HEK293T (cell line): ENCODE measurements at places on chromosomes 4 and X.

GRCh38 chr4:139783741-139784484, 118.3 kb downstream of the MGST2 start:
- no peak for DNase-seq

- DNase-seq = no peak
Observed at GRCh38 chr4:81930506-81931238, 443.1 kb downstream of the HNRNPD start.

- no peak for DNase-seq
Observed at GRCh38 chr4:8771666-8772065, 100.0 kb downstream of the HMX1 start.

- no peak for DNase-seq
Observed at GRCh38 chr4:40003986-40004385, 26.3 kb upstream of the PDS5A start.

DNA sequence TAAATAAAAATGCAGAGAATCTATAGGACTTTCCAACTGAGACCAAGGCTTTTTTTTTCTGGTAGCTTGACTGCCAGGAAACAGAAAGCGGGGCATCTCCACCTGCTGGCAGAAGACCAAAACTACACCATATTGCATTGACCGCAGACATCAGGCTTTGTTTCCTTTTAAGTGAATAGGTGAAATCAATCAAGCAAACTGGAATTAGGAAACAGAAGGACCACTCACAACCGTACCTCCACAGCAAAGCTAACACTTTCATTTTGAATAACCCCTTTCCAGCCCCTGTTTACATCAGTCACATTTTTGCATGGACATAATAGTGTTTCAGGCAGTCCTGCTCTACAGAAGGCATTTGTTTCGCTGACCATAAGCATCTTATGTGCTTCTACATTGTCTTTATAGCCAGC, 218.2 kb downstream of the IDS start:
- peak; percentile 61 for DNase-seq

DNA sequence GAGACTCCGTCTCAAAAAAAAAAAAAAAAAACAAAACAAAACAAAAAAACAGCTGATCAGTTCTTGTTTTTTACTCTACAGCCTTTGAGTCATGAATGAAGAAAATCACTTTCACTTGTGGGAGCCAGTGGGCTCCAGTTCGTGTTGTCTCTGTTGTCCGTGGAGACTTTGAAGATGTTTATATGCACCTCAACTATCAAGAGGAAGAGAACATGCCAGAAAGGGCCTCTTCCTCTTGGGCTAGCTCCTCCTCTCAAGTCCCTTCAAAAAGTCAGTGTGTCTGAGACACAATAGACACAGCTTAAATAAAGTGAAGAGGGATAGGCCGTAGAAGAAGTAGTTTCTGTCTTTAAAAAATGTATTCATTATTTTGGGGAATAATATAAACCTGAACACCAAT, 182.7 kb downstream of the KDR start:
- no peak for DNase-seq

GRCh38 chr4:80948141-80948540, 82.4 kb upstream of the BMP3 start:
- DNase-seq = no peak

DNA sequence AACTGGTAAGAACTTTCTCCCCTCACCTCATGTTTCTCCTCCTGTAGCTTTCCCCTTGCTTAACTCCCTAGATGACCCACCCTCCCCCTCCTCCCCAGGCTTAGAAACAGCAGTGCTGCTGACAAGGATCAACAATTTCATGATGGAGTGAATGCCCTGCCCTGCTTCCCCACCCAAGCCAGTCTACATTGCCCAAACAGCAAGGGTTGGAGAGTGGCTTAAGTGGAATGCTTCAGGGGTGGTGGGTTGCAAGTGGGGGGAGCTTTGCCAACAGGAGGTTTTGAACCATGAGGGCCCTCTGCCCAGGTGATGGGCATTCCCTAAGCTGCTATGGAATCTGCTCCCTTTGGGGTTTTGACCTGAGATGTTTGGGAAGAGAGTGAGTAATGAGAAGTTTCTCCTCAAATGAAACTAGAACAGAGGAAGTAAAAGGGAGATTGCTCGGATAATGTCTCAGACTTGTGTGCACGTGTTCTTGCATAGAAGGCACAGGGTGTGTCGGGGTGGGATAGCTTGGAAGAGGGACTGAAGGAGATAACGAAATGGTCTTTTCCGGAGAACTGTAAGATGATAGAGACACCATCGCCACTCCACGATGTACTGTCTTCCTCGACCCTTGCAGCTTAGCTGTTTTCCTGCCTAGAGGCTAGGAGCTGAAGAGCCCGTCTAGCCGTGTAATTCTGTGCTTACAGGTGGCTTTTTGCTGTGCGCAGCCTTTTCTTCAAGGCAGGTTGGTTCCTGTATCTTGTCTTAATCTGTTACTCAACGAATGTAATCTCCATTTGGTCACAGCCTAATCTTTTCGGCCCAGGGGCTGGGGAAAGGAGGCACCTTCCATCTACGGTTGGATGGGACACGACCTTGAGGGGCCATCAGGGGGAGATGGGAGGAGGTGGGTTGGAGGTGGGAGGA, 10.1 kb downstream of the GDPD2 start:
- DNase-seq = no peak

DNA sequence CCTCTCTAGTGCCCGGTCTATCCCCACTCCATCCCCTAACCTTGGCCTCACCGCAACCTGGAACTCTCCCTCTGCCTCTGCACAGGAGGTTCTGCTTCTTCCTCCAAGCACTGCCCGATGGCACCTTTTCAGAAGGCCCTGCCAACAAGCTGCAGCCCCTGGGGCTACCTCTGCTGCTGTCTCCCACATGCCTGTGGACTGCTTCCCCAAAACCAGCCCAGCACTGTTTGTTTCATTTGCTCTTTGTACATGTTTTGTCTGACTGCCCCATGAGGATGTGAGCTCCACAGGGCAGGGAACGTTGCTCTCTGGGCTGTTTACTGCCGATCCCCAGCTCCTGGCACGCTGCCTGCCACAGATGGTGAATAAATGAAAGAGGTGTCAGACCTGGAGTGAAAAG, 85.4 kb downstream of the INTS6L start:
- DNase-seq = no peak

DNA sequence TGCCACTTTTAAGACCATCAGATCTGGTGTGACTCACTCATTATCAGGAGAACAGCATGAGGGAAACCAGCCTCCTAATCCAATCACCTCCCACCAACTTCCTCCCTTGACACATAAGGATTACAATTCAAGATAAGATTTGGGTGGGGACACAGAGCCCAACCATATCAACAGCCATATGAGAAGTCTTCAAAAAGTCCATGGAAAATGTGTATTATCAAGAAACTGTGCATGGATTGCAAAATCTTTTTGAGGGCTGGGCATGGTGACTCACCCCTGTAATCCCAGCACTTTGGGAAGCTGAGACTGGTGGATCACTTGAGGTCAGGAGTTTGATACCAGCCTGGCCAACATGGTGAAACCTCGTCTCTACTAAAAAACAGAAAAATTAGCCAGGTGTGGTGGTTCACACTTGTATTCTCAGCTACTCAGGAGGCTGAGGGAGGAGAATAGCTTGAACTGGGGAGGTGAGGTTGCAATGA, 17.8 kb upstream of the RPL39 start:
- no peak for DNase-seq

DNA sequence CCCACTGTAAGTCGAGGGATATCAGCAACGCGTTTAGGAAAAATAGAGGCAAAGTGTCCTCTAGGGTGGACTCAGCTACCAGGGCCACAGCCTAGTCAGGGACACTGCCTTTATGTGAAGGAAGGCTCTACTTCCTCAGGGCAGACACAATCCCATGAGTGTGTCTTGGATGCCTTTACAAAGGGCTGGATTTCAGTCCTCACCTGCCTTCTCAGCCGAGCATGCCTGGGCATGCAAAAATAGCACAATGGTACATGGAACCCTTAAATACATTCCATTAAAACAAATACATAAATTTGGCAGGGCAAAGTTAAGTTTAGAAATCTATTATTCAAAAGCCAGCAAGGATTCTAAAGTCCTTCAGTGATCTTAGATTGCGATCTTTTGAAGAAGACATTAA, 51.1 kb downstream of the DMD start:
- no peak for DNase-seq

- DNase-seq = no peak
Observed at GRCh38 chrX:6683353-6683752, 148.4 kb upstream of the VCX3A start.

DNA sequence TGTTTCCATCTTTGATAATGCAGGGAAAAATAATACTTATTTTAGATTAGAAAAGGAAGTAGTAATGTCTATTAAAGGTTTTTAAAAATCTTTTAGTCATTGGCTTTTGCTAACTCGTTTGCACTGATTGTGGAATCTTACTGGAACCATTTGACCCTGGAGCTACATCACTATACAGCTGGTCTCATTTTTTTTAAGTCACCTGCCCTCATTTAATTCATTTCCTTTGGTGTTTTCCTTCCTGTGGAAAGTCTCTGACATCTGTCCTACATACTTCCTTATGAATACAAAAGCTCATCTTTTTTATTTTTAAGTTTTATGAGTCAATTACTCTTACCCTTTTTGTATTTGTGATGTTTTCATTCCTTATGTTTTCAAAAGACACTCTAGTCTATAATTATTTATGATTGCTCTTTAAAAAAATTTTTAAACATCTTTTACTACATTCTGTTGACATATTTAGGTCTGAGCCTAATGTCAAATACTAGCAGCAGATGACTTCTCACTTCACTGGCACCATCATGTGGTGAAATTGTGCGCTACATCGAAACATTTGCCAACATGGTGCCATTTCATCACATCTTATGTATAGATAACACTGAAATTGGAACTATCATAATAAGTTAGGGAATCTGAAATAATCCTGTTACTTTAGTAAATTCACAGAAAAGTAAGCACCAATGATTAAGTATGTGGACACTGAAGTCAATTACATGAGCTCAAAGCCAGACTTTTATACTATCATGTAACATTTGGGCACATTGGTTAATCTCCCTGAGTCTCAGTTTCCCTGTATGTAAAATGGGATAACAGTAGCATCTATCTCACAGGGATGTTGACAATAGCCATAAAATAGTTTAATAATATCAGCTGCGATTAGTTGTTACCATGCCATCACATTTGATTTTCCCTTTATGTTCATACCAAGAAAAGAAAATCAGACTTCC, 9.4 kb upstream of the MMAA start:
- peak; percentile 53 for DNase-seq

GRCh38 chrX:106009145-106009544, 29.4 kb downstream of the SERPINA7 start:
- no peak for DNase-seq

- DNase-seq = no peak
Observed at GRCh38 chr4:79625361-79625760, 217.3 kb upstream of the GK2 start.

GRCh38 chr4:8315435-8316250, 46.1 kb downstream of the HTRA3 start:
- no peak for DNase-seq

DNA sequence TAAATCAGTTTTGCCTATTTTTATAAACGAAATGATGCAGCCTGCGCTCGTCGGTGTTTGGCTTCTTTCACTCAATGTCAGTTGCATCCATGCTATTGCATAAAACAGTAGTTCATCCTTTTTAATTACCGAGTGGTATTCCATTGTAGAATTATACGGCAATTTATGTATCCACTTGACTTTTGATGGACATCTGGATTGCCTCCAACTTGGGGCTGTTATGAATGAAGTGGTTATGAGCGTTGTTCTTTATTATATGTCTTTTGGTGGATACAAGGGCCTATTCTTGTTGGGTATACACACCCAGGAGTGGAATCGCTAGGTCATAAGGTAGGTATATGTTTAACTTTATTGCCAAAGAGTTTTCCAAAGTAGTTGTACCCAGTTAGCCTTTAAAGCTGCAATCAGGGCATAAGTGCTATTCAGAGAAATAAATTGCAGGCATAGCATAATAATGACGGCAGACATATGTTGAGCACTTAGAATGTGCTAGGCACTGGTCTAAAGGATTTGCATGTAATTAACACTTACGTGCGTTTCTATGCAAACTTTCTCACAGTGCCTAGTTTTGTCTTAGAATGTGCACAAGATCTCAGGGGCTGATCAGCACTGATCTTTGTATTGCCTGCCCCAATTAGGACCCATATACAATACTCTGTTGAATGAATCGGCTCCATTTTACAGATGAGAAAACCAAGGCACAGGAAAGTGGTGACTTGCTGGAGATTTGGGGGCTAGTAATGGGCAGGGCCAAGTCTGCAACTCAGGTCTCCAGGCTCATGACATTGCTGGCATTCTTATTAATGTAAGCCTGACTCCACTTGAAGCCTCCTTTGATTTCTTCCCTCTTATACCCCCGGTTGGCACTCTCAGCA, 407.0 kb downstream of the BCOR start:
- no peak for DNase-seq

DNA sequence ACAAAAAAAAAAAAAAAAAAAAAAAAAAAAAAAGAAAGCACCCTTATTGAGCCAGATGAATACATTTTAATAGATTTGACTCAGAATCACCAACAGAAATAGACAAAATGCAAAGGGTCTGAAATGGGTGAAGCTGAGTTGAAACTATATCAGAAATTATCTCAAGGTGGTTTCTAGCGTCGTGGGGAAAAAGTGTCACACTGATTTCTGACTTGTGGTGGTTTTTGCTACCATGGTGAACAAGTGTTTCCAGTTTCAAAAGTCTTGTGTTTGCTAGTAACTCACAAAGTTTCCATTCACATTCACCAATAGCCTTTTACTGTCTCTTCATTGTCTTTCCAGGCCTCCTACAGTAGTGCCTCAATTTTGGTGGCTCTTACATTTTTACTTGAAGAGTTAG, 135.5 kb downstream of the ARHGAP24 start:
- no peak for DNase-seq

- no peak for DNase-seq
Observed at GRCh38 chr4:149794352-149794751, 21.3 kb downstream of the IQCM start.

DNA sequence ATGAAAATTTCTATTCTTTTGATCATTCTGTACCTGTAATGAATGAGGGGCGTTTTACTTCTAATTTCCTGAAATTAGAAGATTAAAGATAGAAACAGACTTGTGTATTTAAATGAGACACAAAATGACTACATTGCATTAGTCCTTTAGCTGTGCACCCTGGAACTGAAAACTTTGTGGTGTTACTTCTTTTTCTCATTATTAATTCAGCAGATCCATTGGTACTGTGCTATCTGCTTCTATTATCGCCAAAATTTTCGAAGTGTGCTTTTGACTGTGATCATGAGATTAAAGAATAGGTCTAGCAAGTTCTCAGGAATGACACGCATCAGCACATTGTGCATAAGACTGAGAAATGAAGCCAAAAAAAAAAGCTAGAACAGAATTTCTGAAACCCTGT, 1938.9 kb upstream of the TENM3 start:
- no peak for DNase-seq

GRCh38 chrX:9326369-9326768, 138.5 kb upstream of the TBL1X start:
- DNase-seq = no peak
